ENCODE measurements at places on chromosomes 6 and 20.

- no peak for DNase-seq
Measured at GRCh38 chr6:106600329-106600728, 29.0 kb downstream of the RTN4IP1 start.

- DNase-seq: no peak
Measured at GRCh38 chr20:64211874-64212658, 43.5 kb upstream of the PCMTD2 start.

DNA sequence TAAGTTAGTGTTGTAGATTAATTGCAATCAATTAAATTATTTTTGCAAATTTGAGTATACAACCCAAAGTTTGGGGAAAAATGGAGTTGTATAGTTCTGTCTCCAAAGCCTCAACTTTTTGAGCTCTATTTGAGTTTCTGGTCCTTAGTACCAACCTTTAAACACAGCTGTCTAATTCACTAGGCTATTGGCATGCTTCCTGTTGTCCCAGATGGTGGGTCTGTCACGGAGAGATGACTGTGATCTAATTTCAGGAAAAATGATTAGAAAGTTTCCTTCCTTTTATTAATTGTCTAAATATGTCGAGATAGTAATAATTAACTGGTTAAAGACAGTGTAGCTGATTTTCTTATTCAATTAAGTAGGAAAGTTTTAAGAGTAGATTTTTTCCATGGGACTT, 109.6 kb downstream of the SCAF8 start:
- DNase-seq: no peak

DNA sequence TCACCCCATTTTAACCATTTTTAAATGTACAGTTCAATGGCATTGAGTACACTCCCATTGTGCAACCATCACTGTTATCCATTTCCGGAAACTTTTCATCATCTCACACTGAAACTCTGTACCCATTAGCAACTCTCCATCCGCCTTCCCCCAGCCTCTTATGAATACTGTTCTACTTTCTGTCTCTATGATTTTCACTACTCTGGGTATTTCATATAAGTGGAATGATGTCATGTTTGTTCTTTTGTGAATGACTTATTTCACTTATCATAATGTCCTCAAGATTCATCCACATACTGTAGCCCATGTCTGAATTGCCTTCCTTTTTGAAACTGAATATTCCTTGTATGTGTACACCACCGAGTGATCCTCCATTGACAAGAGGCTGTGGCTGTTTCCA, 92.9 kb upstream of the TOX2 start:
- DNase-seq: no peak

DNA sequence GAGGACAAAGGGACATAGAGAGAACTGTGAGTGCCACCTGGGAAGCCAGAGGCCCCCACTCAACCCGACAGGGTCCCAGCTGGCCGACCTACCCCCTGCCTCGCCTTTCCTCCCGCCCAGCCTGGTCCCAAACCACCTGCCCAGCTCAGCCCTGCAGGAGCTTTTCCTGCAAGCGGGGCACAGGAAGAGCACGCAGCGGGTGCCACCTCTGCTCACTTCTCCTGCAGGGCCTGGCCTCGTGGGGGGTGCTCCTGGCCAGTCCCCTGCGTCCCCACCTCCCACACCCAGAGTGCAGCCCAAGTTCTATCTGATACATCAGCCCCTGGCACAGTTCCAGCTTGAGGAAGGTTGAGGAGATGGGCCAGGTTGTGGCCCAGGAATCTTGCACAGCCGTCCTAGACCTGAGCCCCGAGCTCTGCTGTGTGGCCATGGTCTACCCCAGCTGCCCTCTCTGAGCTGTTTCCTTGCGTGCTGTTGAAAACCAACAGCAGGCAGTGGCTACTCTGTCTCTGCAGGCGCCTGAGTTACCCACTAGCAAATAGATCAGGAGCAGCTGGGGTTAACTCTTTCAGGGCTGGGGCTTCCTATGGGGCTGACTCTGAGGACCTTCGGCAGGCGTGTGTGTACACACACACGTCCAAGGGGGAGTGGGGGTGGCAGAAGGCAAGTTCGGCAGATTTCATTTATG, 1.7 kb downstream of the NECAB3 start:
- DNase-seq: no peak

DNA sequence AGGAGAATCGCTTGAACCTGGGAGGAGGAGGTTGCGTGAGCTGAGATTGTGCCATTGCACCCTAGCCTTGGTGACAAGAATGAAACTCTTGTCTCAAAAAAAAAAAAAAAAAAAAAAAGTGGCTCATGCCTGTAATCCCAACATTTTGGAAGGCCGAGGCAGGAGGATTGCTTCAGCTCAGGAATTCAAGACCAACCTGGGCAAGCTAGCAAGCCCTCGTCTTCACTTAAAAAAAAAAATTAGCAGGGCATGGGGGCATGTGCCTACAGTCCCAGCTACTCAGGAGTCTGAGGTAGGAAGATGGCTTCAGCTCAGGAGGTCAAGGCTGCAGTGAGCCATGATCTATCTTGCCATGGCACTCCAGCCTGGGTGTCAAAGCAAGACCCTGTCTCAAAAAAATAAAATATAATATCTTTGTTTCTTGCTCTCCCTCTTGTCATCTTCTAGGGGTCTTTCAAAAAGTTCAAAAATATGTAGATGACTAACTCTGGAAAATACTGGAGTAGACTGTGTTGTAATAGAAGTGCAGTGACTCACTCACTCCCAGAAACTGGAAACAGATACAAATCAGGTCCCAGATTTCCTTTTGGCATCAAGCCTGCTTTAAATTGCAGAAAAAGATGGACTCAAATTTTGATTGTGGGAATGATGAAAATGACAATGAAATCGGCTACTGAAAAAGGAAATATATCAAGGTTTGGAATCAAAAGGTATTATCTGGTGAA, 2.8 kb upstream of the GINM1 start:
- peak; percentile 53 for DNase-seq

- no peak for DNase-seq
Measured at GRCh38 chr20:21356386-21356785, 40.9 kb downstream of the NKX2-4 start.
